Fibroblast of skin of left biceps (primary cell): ENCODE measurements at places on chromosomes 5 and 9.

- DNase-seq = no peak
Measured at GRCh38 chr9:4827224-4827623, 34.5 kb downstream of the RCL1 start.

GRCh38 chr9:131734165-131734610 is 5.7 kb downstream of the RAPGEF1 start:
- DNase-seq = no peak

- no peak for DNase-seq
Measured at GRCh38 chr5:77791356-77791755, 15.2 kb upstream of the TBCA start.

DNA sequence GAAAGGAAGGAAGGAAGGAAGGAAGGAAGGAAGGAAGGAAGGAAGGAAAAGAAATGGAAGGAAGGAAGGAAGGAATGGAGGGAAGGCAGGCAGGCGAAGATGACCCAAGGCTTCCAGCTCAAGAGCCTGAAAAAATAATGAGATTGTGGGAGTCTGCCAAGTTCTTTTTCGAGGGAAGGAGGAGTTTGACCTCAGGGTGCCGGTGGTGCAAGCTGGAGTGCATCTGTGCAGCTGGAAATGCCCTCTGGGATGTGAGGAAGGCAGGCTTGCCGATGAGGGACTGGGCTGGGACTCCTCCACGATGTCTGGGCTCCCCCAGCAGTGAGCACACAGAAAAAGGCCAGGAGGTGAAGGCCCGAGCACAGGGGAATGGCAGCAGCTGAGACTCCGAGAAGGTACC is 154.9 kb upstream of the DAPK1 start:
- no peak for DNase-seq

- no peak for DNase-seq
Measured at GRCh38 chr9:98372077-98372836, 116.8 kb upstream of the TBC1D2 start.

- DNase-seq = no peak
Measured at GRCh38 chr5:219460-219863, 1.3 kb downstream of the SDHA start.

- no peak for DNase-seq
Measured at GRCh38 chr5:42779083-42779482, 22.5 kb downstream of the CCDC152 start.

- DNase-seq = no peak
Measured at GRCh38 chr9:125646621-125647100, 60.3 kb downstream of the MAPKAP1 start.
